ENCODE measurements at places on chromosomes 1 and 21.

DNA sequence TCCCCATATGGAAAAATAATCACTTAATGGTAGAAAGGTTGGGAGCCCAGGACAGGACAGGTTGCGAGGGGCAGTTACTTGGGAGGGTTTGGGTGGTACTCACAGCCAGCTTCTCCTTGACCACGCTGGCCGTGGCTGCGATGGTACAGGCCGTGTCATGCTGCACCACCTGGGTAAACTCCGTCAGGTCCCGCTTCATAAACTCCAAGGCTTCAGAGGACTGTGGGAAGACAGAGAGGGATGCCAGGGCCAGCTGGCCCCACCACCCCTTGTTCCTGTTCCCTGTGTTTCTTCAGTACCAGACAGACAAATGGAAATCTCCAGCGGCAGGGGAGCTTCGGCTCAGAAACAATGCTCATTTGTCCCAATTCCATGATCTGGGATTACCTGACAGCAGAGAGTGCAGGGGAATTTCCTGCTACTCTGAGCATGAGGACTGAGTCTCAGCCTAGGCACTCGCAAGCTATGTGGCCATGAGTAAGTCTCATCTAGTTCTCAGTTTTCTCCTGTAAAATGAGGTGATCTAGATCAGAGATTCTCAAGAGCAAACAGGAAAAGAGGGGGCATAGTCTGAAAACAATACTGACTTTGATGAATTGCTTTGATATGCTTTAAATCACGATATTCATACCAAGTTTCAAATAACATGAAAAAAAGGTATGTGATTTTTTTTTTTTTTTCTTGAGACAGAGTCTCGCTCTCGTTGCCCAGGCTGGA lies 7.4 kb downstream of the BSDC1 start:
- no peak for DNase-seq

DNA sequence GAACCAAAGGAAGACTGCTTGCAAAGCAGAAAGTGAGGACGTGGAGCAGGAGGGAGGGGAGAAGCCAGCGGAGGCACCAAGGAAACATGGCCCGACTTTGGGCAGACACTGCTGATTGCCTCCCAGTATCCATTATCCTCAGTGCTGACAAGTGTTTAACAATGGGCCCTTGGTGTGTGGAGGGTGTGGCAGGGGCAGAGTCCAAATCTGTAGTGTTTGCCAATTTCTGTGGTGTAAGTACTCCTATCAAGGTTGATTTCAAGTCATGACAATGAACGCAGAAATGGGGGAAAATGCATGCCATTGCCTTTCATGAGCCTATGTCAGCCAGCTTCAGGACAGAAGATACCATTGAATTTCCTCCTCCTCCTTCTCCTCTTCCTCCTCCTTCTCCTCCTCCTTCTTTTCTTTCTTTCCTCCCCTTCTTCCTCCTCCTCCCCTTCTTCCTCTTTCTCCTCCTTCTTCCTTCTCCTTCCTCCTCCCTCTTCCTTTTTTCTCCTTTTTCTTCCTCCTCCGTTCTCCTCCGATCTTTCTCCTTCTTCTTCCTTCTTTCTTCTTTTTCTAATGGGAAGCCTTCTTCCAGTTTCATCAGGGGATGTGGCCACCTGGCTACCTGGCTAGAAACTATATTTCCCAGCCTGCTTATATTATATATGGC lies 10.3 kb upstream of the PHC2 start:
- DNase-seq: no peak

- no peak for DNase-seq
Observed at GRCh38 chr1:48251323-48251722, 28.8 kb downstream of the SLC5A9 start.

DNA sequence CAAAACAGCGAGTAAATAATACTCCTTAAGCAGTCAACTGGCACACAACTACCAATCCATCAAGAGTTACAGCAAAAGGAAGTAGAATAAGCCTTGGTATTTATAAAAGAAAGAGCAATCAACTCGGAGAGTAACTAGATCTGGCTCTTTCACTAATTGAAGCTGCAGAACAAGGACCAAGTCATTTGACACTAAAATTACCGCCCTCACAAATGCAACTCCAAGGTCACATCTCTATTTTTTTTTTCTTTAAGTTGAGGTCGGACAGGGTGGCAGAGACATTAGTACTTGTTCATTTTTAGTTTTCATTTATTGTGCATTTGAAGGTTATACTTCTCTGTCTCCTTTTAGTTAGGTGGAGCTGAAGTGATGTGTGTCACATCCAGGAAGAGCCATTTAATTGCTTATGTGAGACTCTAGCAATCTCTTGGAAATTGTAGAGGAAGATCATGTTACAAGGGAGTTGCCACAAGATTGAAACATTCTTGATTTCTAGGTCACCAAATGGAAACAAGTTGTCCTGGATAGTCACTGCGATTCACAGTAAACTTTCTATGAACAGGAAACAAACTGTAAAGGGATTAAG lies 138.1 kb upstream of the ADAMTS5 start:
- DNase-seq: no peak

DNA sequence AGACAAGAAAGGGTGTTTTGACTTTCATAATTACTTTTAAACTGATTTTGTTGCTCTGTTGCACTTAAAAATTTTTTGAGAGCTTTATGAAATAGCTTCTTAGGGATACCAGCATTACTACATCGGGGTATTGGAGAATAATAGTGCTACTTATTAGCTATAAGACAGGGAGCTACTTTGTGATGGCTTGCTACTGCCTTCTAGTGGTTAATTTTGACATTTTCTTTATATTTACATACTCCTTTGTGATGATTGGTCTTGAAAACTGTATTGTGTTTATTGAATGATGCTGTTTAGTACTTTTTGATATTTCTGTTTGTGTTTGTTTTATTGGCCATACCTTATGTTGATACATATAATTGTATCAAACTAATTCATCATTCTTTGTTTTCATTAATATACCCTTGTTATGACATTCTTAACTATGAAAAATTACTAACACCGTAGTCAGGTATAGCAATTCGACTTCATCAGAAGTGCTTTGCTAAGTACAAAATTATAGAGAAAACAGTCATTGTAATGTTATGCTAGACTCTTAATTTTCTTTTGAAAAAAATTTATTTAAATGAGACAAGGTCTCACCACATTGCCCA lies 85.5 kb downstream of the CLIC4 start:
- DNase-seq: no peak

- no peak for DNase-seq
Observed at GRCh38 chr1:208841436-208841835, 597.3 kb upstream of the PLXNA2 start.

- DNase-seq: no peak
Observed at GRCh38 chr21:26394341-26394740, 178.7 kb downstream of the CYYR1 start.

DNA sequence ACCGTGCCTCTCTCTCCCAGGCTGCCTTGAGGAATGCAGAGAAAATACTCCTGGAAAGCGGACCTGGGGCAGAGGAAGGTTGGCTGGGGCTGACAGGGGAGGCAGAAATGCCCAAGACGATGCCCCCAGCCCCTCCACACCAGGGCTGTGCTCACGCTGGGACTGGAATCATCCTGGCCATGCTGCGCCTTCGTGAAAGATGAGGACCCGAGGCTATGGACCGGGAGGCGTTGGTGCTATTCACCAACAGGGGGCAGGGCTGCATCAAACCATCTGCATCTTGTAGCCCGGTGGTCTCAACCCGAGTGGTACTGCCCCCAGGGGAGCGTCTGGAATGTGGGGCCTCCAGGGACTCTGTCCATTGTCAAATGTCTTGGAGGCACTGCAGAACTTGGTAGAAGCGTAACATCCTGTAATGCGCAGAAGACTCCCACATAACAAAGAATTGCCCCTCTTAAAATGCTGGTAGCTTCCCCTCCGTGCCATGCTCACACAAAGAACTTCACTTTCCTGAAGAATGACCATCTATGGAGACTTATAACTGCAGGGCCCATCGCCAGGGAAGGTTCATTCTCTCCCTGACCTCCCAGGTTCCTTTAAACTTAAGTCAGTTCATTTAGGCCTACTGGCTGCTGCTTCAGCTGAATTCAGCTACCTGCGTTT lies 251.2 kb downstream of the RRAGC start:
- DNase-seq: no peak

- DNase-seq: no peak
Observed at GRCh38 chr1:241531195-241532161, 700 bp upstream of the KMO start.

DNA sequence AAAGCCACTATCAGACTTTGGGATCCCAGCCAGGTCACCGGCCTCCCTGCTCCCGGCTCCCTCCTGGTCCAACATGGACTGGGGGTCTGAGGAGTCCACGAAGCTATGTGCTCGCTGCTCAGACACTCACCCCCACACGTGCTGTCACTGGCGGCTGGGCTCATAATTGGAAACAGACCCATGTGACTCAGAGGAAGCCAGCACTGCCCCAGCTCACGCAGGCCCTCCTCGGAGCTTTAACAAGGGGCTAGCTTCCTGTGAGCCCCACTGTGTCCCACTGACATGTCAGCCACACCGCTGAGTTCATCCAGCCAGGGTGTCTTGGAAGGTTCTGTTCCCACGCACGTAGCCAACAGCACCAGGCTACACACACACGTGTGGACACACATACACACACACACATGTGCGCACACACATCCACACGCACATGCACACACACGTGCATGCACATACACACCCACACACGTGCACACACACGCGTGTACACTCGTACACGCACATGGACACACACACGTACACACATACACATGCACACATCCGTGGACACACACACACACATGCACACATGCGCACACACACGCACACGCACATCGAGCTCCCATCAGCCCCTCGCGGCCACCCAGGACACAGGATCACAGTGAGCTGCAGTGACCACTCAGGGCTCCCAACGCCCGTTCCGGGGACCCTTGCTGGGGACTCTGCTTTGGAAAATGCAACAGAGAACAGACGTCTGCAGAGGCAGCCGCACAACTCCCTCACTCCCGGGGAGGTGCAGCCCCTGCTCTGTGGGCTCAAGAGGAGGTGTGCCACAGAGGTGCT lies 18.4 kb upstream of the COL6A2 start:
- no peak for DNase-seq

- DNase-seq: no peak
Observed at GRCh38 chr21:44269090-44269489, 7.4 kb upstream of the DNMT3L start.

GRCh38 chr1:171298696-171299095 lies 15.3 kb upstream of the FMO4 start:
- no peak for DNase-seq

- peak; percentile 26 for DNase-seq
Observed at GRCh38 chr21:34367320-34367935, 3.6 kb downstream of the KCNE2 start.

Data from stimulated activated CD4-positive, alpha-beta T cell treated with anti-CD3 and anti-CD28 coated beads, Interleukin-4, amount 100 ng/mL, for 4 hours (primary cell).